ENCODE measurements at places on chromosomes 5 and 9.

GRCh38 chr5:9544502-9545135 lies 1.3 kb downstream of the SEMA5A start:
- no peak for DNase-seq

GRCh38 chr9:8733131-8733954 lies 933.8 kb upstream of the DMAC1 start:
- DNase-seq = peak; percentile 57

GRCh38 chr5:56564541-56565282 lies 250.6 kb upstream of the MAP3K1 start:
- no peak for DNase-seq

DNA sequence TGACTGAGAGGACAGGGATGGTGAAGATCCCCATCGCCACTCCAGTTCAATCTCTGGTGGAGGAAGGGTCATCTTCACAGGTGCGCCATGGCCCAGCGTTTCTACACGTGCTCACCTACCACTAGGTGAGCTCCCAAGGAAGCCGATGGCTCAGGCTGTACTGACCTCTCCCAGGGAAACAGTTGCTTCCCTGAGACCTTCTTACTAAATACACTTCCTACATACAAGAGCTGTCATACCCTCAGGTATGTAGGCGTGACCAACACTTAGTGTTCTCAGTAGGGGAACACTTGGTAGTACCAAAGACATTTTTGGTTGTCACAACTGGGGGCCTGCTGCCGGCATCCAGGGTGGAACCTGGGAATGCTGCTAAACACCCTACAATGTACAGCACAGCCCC lies 75.2 kb downstream of the TENT4A start:
- DNase-seq = no peak

Data from NCI-H1417 treated with DMSO at 0.1 percent for 48 hours (cell line).